AG10803 (cell line): ENCODE measurements at places on chromosomes 2 and 18.

DNA sequence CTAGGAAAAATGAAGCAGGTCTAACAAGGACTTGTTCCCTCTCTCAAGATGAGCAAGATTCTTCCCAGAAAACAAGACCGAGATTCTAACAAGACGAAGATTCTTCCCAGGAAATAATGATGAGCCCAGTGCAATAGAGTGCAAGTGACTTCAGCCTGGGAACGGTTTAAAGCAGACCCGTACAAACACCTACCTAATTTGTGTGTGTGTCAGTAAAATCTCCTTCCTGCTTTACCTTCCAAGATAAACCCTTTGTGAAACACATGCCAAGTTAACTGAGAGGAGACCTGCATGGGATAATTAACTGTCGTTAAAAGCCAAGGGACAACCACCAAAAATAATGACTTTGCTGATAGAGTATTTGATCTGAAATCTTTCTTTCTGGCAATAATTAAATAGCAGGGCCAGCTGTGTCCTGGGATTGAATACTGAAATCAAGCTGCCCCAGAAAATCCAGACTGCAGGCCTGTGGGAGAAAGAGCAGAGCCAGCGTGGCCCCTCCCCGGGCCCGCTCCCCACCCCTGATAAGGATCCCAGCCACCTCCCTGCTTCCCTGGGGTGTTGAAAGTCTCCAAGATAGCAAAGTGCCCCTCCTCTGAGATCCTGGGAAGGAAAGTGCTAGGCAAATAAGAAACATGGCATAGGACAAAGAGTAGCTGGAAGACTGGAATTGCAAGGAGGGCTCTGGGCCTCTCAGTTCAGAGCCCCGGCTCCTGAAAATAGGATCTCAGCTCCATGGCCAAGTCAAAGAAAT is 145.5 kb downstream of the CYP26B1 start:
- no peak for DNase-seq

DNA sequence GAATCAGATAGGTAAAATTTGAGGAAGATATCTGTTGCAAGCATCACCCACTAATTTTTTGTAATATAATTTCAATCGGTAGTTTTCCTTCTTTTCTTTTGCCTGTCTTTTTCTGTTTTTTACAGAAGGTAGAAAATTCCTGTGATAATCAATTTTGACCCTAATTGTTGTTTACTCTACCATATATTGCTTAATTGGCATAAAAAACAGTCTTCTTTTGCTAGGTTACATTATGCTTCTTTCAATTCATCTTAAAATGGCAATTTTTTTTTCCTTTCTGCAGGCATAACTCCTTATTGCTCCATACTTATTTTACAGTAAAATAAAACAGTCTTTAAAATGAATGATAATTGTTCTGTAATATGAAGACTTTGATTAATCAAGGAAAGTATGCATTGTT is 286.2 kb upstream of the LRP1B start:
- DNase-seq, result no peak

DNA sequence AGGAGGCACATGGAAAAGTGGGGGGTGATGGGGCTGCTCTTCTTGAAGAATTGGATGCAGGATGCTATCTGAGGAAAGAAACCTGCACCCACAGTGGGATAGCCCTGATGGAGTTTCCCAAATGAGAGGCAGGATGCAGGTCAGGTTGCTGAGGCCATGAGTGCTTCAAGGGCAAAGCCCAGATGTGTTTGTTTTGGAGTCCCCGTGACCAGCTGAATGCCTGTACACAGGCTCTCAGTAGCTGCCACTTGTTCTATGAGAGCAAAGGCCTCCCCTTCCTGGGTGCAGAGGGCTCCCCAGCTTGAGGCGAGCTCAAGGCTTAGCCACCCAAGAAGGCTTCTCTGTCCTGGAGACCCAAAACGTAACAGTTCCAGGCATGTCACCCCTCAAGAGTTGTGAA is 192.7 kb downstream of the SEPTIN10 start:
- no peak for DNase-seq

DNA sequence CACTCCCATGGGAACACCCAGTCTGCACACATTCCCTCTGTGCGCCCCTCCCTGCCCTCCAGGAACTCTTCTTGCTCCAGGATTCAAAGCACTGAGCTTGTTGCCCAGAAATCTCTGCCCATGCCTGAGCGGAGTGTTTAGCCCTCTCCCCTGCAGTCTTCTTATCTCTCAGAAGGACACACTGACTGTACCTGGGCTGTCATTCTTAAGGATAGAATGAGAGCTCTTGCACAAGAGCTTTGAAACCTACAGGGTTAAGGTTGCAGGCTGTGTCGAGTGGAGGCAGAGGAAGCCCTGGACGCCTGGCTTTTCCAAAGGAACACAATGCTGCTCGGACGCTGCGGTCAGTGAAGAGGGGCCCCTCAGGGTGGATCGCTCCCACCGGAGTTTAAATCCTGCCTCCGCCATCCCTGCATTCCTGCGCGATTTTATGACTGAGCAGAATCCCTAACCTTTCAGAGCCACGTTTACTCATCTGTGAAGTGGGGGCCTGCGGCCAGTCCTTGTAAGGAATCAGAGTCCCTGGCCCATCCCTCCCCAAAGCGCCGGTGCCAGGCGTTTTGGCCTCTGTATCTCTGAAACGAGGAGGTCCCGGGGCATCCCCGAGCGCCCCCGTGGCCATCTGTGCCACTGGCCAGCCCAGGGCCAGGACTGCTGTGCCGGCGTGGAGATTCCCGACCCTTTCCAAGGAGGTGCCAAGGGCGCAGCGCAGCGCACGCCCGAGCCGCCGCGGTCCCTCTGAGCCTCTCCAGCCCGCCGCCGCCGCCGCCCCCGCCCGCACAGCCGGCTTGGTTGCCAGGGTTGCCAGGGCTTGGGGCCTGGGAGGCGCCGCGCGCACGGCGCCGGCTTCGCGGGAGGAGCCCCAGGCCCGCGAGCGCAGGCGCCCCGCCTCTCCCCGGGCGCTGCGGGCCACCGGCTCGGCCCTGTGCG is 58.9 kb downstream of the FAM168B start:
- DNase-seq, result no peak

- no peak for DNase-seq
These were observed 199.4 kb downstream of the NEDD4L start for GRCh38 chr18:58243401-58243800.

DNA sequence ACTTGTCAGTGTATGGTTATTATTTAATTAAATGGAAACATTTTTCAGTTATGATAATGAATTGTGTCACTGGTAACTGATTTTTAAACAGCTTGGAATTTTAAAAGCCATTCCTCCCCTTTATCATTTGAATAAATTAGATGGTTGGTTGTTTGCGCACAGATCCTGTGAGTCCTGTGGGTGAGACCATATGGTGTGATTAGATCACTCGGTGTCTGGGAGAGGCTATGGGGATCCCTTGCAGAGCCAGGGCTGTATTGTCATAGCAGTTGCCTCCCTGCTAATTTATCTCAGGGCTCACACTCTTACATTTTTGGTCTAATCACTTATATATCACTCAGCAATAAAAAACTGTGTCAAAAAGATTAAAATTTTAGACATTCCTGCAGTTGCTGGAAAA is 133.5 kb downstream of the ASXL3 start:
- DNase-seq, result no peak

- no peak for DNase-seq
These were observed 79.6 kb downstream of the TPO start for GRCh38 chr2:1492711-1493430.
